ENCODE measurements at places on chromosomes 11 and 22.

DNA sequence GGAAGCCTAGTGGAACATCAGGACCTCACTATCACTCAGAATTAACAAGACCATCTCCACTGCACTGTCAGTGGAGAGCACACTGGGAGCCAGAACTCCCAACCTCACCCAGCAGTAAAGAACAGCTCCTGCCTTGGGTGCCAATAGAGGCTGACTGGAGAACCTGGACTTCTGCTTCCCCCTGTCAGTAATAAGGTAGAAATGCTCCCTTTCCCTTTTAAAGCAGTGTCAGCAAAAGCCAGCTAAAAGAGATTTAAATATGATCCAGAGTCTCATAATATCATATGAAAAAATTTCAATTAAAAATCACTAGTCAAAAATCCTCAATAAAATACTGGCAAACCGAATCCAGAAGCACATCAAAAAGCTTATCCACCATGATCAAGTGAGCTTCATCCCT, 82.8 kb downstream of the SPATA19 start:
- no peak for DNase-seq

- DNase-seq, result no peak
Observed at GRCh38 chr11:68690671-68691401, 6.5 kb downstream of the GAL start.

- DNase-seq, result no peak
Observed at GRCh38 chr11:68950270-68950669, 30.5 kb downstream of the MRGPRD start.

- DNase-seq, result no peak
Observed at GRCh38 chr22:30931541-30932300, 36.9 kb downstream of the MORC2 start.

DNA sequence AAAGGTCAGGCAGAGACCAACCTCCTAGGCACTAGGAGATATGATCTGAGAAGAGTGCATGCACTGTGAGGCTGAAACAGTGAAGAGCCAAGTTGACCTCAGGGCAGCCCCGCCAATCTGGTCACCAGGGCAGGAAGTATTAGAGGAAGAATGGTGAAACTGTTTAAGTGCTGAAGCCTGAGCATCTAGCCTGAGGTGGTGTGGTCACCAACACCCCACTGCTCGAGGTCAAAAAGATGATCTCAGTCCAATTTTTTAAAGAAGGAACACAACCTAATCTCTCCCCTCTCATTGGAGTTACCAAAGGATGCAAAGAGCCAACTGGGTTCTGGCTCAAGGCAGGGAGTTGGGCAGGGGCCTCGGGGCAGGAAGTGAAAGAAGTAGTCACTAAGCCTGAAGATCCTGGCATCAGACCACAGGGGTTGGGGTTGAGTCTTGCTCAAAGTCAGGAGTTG, 4.0 kb downstream of the APBB1 start:
- DNase-seq, result no peak

DNA sequence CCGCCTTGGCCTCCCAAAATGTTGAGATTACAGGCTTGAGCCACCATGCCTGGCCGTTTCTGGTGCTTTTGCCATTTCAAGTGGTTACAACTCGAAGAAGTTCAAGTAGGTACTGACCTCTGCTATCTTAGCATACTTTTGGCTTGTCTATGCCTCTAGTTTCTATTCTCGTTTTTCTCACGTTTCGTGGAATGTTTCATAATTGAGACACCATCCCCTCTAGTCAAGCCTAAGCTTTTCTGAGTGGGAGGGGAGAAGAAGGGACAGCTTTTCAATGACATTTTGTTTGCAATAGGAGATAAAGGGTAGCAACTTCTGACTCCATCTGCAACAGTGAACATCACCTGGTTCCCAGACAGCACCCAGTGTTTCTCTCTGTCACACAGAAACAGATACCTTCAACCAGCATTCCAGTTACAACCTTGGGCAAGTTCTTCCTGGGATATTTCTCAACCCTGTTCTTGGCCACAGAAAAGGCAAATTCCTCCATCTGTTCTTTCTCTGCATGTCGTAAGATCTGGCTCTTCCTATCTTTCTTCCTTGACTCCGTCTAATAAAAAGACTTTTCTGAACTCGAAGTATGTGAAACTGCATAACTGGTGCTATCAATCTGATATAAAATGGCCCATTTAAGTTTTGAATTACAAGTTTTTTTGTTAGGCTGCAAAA, 25.5 kb downstream of the DDI1 start:
- DNase-seq, result no peak

DNA sequence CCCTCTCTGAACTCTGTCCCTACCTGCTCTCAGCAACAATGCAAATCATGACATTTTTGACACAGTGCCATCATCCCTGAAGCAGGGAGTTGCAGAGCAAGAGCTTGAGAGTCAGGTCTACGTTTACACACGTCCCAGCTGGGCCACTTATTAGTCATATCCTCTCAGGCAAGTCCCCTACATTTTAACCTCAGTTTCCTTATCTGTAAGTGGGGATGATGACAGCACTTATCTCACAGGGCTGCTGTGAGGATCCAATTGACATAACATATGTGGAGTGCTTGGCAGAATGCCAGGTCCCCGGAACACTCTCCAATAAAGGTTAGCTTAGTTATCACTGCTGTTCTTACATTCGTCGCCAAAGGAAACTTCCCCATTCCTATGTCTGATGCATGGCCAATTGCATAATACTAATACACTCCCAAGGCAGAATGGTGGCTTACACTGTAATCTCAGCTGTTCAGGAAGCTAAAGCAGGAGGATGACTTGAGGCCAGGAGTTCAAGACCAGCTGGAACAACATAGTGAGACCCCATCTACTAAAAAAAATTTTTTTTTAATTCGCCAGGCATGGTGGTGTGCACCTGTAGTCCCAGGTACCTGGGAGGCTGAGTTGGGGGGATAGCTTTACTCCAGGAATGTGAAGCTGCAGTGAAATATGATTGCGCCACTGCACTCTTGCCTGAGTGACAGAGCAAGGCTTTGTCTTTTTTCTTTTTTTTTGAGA, 16.6 kb downstream of the ASCC2 start:
- DNase-seq, result no peak

- no peak for DNase-seq
Observed at GRCh38 chr22:25085930-25086901, 113.4 kb upstream of the CRYBB3 start.

- DNase-seq, result no peak
Observed at GRCh38 chr11:73147771-73148681, 5.9 kb upstream of the FCHSD2 start.

DNA sequence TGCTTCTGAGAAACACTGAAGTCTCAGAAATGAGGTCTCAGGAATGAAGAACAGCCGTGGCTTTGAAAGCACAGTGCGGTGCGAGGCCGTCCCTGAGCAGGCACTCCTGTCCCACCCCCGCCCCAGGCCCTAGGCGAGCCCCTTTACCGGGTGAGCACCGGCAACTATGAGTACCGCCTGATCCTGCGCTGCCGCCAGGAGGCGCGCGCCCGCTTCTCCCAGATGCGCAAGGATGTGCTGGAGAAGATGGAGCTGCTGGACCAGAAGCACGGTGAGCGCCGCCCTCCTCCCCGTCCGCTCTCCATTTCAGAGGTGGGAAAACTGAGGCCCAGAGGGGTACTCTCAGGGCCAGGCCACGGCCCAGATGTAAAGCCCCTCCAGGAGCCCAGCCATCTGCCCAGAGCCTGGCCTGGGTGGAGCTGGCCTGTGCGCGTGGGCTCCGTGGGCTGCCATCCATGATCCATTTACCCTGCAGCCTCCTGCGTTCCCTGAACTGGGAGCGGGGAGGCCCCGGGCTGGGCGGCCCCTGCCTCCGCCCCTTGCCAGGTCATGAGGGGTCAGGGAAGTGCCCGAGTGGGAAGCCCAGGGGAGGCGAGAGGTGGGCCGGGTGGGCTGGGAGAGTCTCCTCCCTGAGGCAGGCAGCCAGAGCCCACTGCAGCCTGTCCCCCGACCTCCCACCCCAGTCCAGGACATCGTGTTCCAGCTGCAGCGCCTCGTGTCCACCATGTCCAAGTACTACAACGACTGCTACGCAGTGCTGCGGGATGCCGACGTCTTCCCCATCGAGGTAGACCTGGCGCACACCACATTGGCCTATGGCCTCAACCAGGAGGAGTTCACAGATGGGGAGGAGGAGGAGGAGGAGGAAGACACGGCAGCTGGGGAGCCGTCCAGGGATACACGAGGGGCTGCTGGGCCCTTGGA, 9.5 kb downstream of the SLC16A8 start:
- no peak for DNase-seq

DNA sequence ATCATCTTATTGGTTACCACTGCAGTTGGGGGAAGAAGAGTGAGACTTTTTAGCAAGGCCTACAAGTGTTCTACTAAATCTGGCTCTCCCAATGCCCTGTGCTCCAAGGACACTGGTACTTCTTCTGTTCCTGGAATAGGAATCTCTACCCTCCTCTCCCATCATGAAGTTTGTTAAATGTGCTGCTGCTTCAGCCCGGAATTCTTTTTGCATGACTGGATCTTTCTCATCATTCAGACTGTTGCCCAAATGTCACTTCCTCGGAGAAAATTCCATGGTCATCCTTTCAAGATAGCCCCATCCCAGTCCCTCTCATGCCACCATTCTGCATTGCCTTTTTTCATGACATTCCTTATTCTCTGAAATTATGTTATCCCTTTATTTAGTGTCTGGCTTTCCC, 400.8 kb downstream of the SOX6 start:
- DNase-seq, result no peak

Measured in activated T-cell treated with anti-CD3 and anti-CD28 coated beads for 1 hour (primary cell).